ENCODE measurements at places on chromosomes 1 and 21.

GRCh38 chr1:86468501-86468977 lies at the start of gene CLCA1:
Gene CLCA1, plus strand, starts transcription at chr1:86468927. Its CDS starts 45 bp downstream, at chr1:86468972.
- no peak for DNase-seq

- DNase-seq: no peak
Observed at GRCh38 chr1:67791686-67792085, 41.6 kb downstream of the GNG12 start.

- DNase-seq: no peak
Observed at GRCh38 chr1:173056365-173056764, 5.6 kb upstream of the TNFSF18 start.

GRCh38 chr1:30383221-30383711 lies 340.1 kb downstream of the MATN1 start:
- DNase-seq: no peak

GRCh38 chr1:19448491-19449439 lies 36.6 kb downstream of the CAPZB start:
- DNase-seq: no peak

- no peak for DNase-seq
Observed at GRCh38 chr21:46650476-46651098, 15.1 kb downstream of the PRMT2 start.

GRCh38 chr1:196372896-196373536 lies 235.2 kb downstream of the KCNT2 start:
- no peak for DNase-seq

- DNase-seq: no peak
Observed at GRCh38 chr1:150906329-150906728, 19.4 kb downstream of the CTXND2 start.

DNA sequence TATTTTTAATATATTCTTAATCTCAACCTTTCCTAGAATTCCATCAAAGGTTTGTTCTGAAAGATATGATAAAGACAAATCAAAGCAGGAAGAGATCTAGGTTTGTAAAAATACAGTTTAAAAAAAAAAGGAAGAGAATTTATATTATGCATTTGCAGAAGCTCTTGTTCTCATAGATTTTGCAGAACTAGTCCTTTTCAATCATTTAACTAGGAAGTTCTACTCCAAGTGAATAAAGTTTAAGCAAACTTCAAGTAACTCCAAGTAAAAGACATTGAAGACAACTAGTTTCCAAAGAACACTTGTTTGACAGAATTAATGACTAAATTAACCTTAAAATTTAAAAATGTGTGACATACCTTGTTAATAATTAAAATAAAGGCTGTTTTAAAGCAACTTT lies 55.9 kb downstream of the HNRNPR start:
- no peak for DNase-seq

GRCh38 chr1:85467929-85468540 lies 3.1 kb upstream of the DDAH1 start:
- no peak for DNase-seq

DNA sequence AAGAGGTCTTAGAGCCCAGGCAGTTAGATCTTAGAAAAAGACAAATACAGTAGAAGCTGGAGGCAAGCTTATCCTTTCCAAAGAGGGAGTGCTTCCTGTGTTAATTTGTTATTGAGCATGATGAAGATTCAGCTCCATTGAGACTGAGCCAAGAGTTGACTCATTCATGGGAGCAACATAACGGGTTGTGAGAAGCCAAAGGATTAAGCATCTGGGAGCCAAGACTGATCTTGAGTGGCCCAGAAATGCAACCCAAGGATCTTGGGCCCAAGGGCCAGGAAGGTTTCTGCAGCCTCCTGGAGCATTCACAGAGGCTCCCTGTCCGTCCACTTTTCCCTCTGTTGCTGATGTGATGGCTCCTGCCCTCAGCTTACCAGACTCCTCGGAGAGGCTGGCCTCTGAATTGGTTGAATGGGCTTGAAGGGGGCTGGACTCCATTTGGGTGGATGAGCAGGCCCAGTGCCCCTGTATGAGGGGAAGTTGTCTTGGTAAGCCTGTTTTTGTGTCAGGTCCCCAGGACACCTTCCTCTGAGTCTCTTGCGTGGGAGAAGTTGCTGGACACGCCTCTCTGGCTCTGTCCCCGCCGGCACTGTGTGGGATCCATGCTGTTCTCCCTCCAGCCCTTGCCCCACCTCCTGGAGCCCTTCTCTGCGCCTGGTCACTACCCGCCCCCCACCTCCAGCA lies 42.4 kb downstream of the PDE9A start:
- no peak for DNase-seq

- DNase-seq: no peak
Observed at GRCh38 chr1:231072041-231072440, 32.0 kb upstream of the FAM89A start.

- DNase-seq: no peak
Observed at GRCh38 chr1:225817611-225818061, 7.7 kb downstream of the EPHX1 start.

- no peak for DNase-seq
Observed at GRCh38 chr1:174872615-174873058, 127.1 kb upstream of the CACYBP start.

DNA sequence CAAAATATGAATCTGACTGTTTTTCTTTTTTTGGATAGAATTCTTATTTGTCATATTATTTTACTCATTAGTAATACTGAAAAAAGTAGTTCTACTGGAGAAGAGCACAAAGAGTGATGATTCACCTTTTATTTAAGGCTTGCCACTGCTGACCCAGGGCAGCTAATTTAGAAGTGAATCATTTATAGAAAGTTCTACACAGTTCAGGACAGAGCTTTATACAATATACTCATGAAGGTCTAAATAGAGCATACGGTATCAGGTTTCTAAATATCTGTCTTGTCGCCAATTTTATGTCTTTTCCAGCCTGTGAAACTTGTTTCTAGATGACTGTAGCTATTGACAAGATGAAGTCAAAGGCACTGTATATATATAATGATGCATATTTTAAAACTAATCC lies 25.0 kb downstream of the GIPC2 start:
- DNase-seq: no peak

GRCh38 chr21:46562472-46562871 lies 42.4 kb downstream of the S100B start:
- no peak for DNase-seq

GRCh38 chr1:59183749-59184317 lies 113.1 kb upstream of the FGGY start:
- no peak for DNase-seq

- DNase-seq: no peak
Observed at GRCh38 chr1:2510366-2511155, 15.8 kb downstream of the PANK4 start.

GRCh38 chr1:36070349-36070748 lies 13.5 kb upstream of the TEKT2 start:
- no peak for DNase-seq

DNA sequence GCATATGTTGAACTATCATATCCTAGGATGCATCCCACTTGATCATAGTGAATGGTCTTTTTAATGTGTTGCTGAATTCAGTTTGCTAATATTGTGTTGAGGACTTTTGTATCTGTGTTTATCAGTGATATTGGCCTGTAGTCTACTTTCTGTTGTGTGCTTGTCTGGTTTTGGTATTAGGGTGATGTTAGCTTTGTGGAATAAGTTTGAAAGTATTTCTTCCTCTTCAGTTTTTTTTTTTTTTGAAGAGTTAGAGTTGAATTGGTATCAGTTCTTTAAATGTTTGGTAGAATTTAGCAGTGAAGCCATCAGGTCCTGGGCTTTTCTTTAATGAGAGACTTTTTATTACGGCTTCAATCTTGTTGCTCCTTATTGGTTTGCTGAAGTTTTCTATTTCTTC lies 162.3 kb downstream of the VAV3 start:
- DNase-seq: no peak

GRCh38 chr1:209601809-209602657 lies 18.5 kb downstream of the CAMK1G start:
- no peak for DNase-seq

DNA sequence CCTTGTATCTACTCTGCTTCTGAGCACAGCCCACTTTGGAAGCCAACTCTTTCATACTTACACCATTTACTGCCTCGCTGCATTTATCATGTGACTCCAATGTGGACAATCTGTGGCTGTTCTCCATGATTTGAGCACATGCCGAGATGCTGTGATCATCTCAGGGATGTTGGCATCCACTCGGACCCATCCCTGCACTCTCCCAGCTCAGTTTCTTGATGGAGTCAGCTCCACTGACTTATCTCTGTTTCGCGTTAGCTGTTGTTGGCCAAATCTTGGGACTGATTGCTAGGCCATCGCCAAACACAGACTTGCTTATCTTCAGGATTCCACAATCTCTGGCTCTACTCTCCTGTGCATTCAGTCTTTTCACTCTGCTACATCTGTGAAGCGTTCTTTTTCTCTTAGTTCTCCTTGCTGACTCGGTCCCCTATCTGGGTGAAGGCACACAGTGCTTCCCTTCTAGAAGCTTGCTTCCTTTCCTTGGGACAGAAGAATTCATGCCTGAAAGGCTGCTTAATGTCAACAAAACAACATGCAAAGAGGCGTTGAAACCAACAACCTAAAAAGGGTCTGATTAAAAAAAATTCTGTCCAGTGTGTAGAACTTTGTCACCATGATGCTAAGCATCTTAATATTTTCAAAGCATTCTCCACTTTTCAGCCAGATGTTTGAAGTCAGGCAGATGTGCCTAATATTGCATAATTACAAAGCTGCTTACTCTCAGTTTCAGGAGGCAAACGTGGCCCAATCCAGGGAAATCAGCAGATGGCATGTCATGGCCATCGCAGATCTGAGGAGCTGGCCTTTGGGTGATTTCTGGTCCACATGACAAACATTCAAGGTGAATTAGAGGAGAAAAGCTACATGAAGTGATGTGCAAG lies 120.7 kb downstream of the NGF start:
- DNase-seq: no peak

DNA sequence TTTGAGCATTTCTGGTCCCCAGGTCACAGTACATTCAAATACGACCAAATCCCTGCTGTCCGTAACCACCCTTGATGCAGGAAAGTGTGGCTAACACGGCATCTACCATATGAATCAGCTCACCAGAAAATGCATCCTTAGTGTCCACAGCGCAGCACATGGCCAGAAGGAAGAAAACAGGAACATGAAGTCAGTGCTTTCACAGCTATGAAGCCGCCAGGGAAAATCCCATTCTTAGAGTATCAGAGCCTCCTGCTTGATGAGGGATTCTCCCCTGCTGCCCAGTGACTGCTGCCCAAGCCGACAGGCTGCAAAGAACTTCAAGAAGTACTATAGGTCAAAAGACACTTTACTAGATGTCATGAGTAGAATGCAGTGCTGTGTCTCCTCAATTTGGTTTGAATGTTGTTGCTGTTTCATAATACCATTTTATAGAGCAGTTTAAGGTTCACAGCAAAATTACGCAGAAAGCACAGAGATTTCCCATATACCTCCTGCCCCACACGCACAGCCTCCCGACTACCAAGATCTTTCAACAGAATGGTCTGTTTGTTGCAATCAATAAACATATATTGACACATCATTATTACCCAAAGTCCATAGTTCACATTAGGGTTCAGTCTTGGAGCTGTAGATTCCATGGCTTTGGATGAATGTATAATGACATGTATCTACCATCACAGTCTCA lies 14.5 kb downstream of the TIAM1 start:
- no peak for DNase-seq

- no peak for DNase-seq
Observed at GRCh38 chr1:189821833-189822232, 655.8 kb downstream of the BRINP3 start.

DNA sequence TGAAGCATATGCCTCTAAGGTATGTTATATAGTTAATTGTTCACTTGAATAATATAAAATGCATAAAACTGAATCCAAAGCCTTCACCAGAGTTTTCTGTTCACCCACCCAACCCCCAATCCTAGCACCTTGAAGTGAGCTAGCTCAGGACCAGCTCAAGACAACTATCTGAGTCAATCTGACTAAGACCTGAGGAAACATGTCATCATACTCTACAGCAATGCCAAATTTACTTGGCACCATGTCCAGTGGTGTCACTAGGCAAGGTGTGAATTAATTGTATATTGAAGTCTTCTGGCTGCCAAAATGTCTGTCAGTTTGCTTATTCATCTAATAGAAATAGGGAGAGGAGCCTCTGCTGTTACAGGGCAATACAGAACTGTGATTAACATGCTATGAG lies 3.8 kb downstream of the DNASE2B start:
- no peak for DNase-seq

DNA sequence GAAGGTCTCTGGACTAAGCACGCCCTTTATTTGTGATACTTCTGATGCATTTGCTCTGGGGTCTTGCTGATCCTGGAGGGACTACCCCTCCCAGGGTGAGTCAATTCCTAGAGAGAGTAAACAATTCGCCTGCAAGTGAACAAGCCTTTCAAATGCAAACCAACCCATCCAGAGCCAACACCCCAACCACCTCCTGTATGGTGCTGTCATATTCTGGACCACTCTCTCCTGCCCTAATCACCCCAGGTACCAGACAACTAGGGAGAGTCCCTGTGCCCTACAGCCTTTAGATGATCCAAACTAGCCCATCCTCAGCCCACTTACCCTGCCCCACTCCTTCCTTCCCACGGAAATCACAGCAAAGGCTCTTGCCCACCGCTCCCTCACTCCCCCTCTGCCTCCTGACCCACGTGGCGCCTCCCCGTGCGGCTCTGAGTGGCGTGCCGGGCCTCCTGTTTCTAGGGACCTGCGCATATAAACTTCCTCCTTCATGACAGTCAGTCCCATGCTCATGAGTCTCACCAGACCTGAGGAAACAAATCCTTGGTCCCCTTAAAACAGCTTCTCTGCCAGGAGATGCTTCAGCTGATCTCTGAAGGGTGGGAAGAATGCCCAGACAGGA lies 37.2 kb downstream of the ACTA1 start:
- no peak for DNase-seq

- no peak for DNase-seq
Observed at GRCh38 chr1:43135857-43136781, 36.0 kb downstream of the EBNA1BP2 start.

GRCh38 chr1:155553349-155553748 lies 9.3 kb downstream of the ASH1L start:
- DNase-seq: no peak

- no peak for DNase-seq
Observed at GRCh38 chr1:177116941-177117340, 47.6 kb downstream of the ASTN1 start.

- no peak for DNase-seq
Observed at GRCh38 chr1:183246436-183246835, 60.4 kb downstream of the LAMC2 start.

DNA sequence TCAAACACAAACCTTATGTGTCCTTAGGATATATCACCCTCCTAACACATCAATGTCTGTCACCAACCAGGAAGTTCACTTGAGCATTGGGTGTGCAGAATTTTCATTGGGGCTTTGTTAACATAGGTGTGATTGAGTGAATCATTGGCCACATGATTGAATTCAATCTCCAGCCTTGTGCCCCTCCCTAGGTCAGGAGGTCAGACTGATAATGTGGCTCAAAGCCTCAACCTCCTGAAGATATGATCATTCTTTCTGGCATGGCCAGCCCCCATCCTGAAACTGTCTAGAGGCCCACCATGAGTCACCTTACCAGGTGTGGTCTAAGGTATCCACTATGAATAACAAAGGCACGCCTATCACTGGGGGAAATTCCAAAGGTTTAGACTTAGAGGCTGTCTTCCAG lies 90.1 kb downstream of the PKN2 start:
- DNase-seq: no peak

GRCh38 chr1:188986745-188987417 lies 1490.8 kb downstream of the BRINP3 start:
- no peak for DNase-seq

GRCh38 chr1:6505367-6506209 lies 14.1 kb upstream of the PLEKHG5 start:
- no peak for DNase-seq

- no peak for DNase-seq
Observed at GRCh38 chr21:42839271-42840231, 39.8 kb downstream of the WDR4 start.

Data from stimulated activated CD4-positive, alpha-beta T cell treated with anti-CD3 and anti-CD28 coated beads, TNF-alpha, amount 100 ng/mL, for 4 hours (primary cell).